ENCODE measurements at places on chromosomes 6 and 20. TPM values are rescaled to one million over a fixed set of nuclear protein-coding genes. Genes with fewer than 3 reads are reported as not detected.
A peak's percentile ranks its signal among the peaks of the same experiment; 100 is the strongest.

- H3K4me1 ChIP-seq = no peaks in the 10 kb centered on the region
- DNase-seq = no peak
- H3K27ac ChIP-seq = no peak overlapping the region
- H3K4me3 ChIP-seq = no peak overlapping the region
These were observed 265.5 kb upstream of the EXOC2 start for GRCh38 chr6:958488-958887.

- DNase-seq = no peak
These were observed 33.0 kb downstream of the TTI1 start for GRCh38 chr20:38000293-38000692.

GRCh38 chr6:67449602-67450001, 1185.5 kb upstream of the ADGRB3 start:
- no peaks in the 10 kb centered on the region for H3K4me1 ChIP-seq
- H3K36me3 ChIP-seq = no peaks in the 10 kb centered on the region
- peaks cover 4% of the 10 kb centered on the region for H3K27me3 ChIP-seq
- H3K4me3 ChIP-seq = no peak overlapping the region

The PBOV1 gene
- total RNA-seq = not detected

- no peak for DNase-seq
- no peaks in the 10 kb centered on the region for H3K27me3 ChIP-seq
- H3K4me1 ChIP-seq = no peaks in the 10 kb centered on the region
- no peak overlapping the region for H3K27ac ChIP-seq
- H3K36me3 ChIP-seq = no peaks in the 10 kb centered on the region
These were observed 76.5 kb upstream of the TSHZ2 start for GRCh38 chr20:52895701-52896100.

The SRMS gene
- total RNA-seq = not detected

DNA sequence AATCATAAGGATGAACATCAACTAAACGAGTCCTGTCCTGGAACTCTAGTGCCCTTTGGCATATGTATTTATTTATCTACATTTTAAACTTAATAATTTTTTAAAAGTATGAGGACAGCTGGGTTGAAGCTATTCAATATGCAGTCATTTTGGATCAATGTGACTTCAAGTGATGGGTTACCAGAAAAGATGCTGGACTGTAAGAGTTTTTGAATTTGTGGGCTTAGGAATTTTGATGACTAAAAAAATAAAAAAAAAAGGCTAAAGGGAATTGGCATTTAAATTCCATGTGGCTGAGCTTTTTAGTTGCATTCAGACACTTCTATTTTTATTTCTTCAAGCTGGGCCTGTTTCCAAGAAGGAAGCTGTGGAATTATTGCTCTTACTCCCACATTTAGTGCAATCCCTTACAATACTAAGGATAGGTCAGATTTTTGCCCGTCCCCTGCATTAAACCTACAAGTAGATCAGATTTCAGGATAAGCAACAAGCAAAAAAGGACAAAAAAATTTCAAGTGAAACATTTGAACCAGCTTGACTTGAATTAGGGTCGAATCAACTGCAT, 704.2 kb upstream of the CITED2 start:
- H3K27ac ChIP-seq = peak overlapping the region; percentile 89
- peaks cover 11% of the 10 kb centered on the region for H3K36me3 ChIP-seq
- H3K4me1 ChIP-seq = peaks cover 59% of the 10 kb centered on the region

- peaks cover 46% of the 10 kb centered on the region for H3K4me1 ChIP-seq
- H3K27me3 ChIP-seq = no peaks in the 10 kb centered on the region
- DNase-seq = no peak
These were observed 69.4 kb upstream of the PRL start for GRCh38 chr6:22366214-22366613.

DNA sequence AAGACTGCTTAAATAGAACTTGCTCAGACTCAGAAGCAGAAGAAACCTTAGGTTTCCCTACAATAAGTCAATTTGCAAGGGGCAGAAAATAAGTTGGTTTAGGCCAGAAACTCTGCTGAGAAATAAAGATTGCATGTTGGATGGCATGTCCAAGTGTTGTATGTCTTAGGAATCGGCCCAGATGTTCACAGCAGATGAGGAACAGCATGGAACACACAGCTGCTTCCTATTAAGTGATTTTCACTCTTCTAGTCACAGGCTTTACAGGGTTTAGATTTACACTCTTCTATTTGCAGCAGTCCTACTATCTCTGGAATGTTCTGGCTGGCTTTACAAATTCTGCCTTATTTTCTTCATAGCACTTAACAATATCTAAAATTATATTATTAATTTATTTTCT, 3.2 kb downstream of the ZKSCAN4 start:
- peaks cover 37% of the 10 kb centered on the region for H3K36me3 ChIP-seq
- DNase-seq = no peak
- H3K27me3 ChIP-seq = no peaks in the 10 kb centered on the region
- no peak overlapping the region for H3K4me3 ChIP-seq
- no peak overlapping the region for H3K27ac ChIP-seq

DNA sequence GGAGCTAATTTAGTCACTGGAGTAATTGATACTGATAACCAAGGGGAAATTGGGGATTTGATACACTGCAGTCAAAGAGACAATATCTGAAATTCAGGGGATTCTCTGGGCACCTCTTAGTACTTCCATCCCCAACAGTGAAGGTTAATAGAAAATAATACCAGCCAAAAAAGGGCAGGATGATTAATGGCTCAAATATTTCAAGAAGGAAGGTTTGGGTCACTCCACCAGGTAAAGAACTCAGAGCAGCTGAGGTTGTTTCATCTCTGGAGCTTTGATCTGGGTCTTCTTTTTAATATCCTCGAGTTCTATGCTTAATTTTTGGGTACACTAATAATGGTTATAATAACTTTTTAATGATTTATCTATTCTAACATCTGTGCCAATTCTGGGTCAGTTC, 70.8 kb downstream of the CDKAL1 start:
- H3K4me3 ChIP-seq = no peak overlapping the region
- H3K27me3 ChIP-seq = no peaks in the 10 kb centered on the region
- H3K27ac ChIP-seq = no peak overlapping the region
- DNase-seq = no peak
- H3K36me3 ChIP-seq = no peaks in the 10 kb centered on the region
- peaks cover 6% of the 10 kb centered on the region for H3K4me1 ChIP-seq

All from osteocyte (in vitro differentiated cells).